ENCODE measurements at places on chromosomes 3 and 15.
A peak's percentile ranks its signal among the peaks of the same experiment; 100 is the strongest.

- DNase-seq: peak; percentile 58
- no peak overlapping the region for H3K4me3 ChIP-seq
- H3K27me3 ChIP-seq: no peaks in the 10 kb centered on the region
- H3K36me3 ChIP-seq: no peaks in the 10 kb centered on the region
- H3K4me1 ChIP-seq: peaks cover 26% of the 10 kb centered on the region
Observed at GRCh38 chr15:64883997-64884511, 27.6 kb upstream of the ANKDD1A start.

DNA sequence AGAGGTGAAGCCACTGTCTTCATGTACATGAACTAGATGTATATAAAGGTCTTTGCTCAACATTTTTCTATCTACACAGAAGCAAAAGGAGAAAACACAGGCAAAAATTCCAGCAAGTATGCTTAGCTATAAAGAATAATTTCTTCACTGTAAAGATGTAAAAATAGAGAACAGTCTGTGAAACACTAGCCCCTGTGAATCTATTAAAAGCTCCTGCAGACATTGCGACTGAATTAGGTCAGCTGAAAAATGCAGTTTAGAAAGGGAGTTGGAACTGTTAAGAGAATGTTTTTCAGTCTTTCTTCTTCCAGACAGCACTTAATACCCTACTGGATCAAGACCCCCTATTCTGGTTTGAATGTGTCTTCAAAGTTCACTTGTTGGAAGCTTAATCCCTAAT lies 291.5 kb downstream of the KBTBD8 start:
- H3K27ac ChIP-seq: no peak overlapping the region
- no peaks in the 10 kb centered on the region for H3K4me1 ChIP-seq
- DNase-seq: no peak
- H3K4me3 ChIP-seq: no peak overlapping the region

GRCh38 chr15:68548364-68548763 lies 30.4 kb upstream of the CORO2B start:
- no peaks in the 10 kb centered on the region for H3K27me3 ChIP-seq
- no peaks in the 10 kb centered on the region for H3K4me1 ChIP-seq
- no peak overlapping the region for H3K4me3 ChIP-seq

GRCh38 chr3:174639406-174639805 lies 219.7 kb upstream of the NAALADL2 start:
- no peaks in the 10 kb centered on the region for H3K27me3 ChIP-seq
- no peak overlapping the region for H3K4me3 ChIP-seq
- no peaks in the 10 kb centered on the region for H3K4me1 ChIP-seq
- H3K36me3 ChIP-seq: no peaks in the 10 kb centered on the region

DNA sequence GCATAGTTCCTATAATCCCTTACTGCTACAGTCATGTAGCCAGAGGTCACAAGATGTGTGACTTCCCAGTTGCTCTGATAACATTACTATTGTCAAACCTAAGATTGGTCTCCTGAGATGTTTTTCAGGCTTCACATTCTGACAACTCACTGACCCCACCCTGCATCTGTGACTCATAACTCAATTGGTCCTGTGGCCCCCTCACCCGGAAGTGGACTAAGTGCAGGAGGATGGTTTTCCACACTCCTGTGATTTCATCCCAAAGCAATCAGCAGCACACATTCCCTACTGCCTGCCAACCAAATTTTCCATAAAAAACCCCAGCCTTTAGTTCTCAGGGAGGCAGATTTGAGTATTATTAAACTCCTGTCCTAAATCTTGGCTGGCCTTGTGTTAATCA lies 564.9 kb upstream of the ZNF385D start:
- DNase-seq: no peak
- H3K27me3 ChIP-seq: no peaks in the 10 kb centered on the region
- H3K4me3 ChIP-seq: no peak overlapping the region
